Activated CD8-positive, alpha-beta T cell treated with anti-CD3 and anti-CD28 coated beads for 36 hours (primary cell): ENCODE measurements at places on chromosomes 3 and 15. TPM values are rescaled to one million over a fixed set of nuclear protein-coding genes. Genes with fewer than 3 reads are reported as not detected.

DNA sequence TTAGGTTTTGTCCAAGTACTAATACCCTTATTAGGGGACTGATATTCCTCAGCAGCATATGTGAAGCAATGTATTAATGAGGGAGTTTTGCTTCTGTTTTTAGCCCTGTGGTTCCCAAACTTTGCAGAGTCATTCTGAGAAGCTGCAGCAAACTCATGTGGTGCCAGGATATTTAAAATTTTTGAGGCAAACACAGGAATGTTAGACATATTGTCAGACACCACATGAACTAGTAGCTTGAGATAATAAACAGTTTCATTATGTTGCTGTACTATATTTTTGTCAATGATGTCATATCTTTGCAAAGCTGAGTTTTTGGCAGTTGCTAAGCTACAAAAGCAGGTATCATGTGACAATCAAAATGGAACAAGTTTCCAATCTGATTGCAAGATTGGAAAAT lies 36.6 kb downstream of the ATP6V1A start:
- no peak for DNase-seq

DNA sequence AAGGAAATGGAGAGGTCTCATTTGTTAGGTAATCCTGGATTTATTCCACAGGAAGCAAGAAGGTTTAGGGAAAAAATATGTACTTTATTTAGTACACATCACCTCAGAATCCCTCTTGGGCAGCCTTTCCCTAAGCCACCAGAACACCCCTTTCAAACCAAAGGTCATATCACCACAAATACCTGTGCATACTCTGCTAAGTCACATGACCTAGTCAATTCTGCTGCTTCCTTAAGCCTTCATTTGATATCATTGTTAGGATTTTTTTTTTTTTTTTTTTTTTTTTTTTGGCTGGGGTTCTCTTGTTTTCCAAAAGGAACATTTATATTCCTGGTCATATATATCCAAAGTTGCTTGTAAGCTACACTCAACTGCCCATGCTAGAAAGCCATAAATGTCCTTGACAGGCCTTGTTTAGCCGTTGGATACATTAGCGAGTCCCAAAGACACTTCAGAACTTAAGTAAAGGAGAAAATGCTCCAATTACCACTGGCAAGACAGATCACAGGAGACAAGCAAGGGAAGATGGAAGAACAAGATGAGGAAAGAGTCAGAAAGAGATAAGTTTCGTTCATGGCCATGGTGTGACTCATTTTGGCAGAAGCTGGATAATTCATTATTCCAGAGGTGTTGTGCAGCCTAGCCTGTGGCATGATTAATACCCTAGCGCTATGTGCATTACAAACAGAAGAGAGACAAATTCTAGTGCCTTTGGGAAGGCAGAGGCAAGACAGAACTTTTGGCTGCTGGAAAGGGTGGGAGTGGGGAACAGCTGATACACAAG lies 155.6 kb upstream of the SLC2A2 start:
- DNase-seq, result no peak

GRCh38 chr3:38952721-38953120 lies 99.0 kb downstream of the SCN11A start:
- DNase-seq, result no peak

WDR49 gene
- 0.29 TPM for total RNA-seq

DNA sequence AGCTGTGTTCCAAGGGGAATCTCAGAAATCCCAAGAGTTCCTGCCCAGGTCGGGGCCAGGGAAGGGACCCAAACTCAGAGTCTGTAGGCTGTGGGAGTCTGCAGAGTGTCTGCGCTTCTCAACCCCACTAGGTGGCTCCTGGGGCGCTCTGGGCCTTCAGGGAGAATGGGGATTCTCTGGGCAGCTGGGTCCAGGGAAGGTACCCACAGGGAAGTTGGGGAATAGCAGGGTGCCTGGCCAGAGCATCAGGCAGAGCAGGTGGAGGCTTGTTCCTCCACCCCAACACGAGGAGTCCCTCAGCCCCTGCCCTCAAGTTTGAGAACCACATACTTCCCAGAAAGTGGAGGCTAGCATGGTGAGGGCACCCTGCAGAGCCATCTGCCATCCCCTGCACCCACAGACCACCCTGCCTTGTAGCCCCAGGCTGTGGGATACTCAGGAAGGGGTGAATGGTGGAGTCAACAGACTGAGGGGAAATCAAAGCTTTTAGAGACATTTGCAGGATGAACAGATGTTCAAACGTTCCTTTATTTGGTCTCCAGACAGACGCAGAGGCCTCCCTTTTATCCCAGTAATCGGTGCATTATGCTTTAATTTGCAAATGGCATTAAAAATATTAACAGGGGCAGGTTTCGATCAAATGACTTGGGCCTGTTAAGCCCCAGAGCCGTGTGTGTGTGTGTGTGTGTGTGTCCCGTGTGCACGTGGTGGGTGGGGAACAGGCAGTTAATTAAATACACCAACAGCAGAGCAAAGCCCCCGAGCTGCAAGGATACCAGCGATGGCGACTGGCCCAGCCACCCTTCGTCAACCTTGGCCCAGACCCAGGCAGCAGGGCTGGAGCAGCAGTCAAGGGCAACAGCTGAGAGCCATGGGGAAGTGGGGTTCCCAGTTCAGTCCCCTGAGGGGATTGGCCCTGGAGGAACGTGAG lies 57.7 kb downstream of the DNAJB8 start:
- no peak for DNase-seq

DNA sequence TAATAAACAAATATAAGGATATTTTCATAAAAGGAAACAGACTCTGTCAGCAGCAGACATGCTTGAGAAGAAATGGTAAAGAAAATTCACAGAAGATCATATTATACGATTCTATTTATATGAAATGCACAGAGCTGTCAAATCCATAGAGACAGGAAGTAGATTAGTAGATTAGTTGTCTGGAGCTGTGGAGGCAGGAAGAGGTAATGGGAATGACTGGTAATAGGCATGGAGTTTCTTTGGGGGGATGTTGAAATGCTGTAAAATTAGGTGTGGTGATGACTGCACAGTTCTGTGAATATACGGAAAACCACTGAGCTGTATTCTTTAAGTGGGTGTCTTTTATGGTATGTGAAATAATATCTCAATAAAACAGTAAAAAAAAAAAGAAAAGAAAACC lies 35.3 kb downstream of the CEP152 start:
- DNase-seq, result no peak

LPCAT4 gene
- 56.9 TPM for total RNA-seq

GRCh38 chr15:69934607-69935006 lies 163.1 kb downstream of the TLE3 start:
- no peak for DNase-seq

CX3CR1 gene
- 0.88 TPM for total RNA-seq

GRCh38 chr15:70815604-70816003 lies 38.4 kb downstream of the LARP6 start:
- no peak for DNase-seq

DNA sequence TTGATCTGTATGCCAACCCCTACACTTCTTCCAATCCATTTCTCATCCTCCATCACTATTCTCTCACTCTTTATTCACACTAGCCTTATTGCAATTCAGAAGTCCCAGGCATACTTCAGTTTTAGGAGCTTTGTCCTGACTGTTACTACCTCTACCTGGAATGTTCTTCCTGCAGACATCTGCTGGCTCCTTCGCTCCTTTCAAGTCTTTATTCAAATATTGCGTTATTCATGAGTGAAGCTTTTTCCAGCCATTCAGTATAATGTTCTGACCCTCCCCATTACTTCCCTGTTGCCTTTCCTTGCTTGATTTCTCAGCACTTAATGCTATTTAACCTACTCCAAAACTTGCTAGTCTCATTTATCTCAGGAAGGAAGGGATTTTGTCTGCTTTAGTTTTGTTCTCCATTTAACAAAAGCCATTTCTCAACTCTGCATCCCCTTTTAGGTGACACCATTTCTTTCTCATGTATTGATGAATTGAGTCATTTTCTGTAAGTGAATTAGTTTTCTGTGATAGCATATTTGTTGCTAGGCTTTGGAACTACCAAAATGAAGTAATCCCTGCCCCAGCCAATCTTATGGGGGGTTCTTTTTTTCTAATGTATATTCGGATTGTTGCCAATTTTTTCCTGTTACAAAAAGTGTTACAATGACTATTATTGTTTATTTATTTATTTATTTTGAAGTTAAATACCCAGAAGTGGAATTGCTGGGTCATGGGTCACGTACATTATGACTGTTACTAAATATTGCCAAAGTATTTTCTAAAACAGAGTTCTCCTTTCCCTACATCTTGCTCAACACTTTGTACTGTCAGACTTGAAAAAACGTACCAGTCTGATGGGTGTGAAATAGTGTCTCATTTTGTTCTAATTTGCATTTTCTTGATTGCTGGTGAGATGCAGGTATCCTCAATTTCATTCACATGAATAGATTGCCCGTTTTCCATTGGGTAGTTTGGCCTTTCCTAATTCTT lies 9.4 kb downstream of the ATP11B start:
- DNase-seq, result no peak

DNA sequence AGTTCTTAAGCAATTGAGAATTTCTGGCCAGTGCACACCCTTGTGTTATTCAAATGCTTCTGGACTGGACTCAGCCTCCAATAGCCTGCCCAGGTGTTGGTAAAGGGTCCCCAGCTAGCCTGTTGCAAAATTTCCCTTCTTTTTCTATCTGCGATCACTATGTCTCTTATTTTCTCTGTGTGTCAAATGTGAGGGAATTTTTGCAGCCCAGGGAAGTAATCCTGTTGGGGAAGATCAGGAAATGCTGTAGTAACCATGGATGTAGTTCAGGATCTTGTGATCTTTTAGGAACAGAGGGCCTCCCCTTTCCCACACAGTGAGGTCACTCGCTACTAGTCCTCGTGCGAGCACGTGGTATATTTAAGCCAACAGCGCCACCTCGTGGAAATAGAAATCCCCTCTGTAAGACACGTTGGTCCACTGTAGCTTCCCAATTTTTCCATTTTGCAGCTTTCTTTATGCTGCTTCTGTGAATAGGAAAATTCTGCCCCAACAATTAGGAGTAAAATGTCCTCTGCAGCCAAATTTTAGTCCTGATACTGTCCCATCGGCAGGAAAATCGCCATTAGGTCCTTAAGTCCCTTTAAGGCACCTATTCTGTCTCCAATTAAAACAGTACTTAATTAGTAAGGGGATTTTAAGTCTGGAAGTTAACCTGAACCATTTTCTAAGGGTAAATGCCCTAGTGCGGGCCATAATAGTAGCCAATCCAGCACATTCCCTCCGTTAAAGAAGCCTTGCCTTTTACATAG lies 4.0 kb upstream of the SMCO1 start:
- DNase-seq, result peak; percentile 83

LRRC31 gene
- total RNA-seq, result not detected

GRCh38 chr15:41948490-41948889 lies 23.9 kb downstream of the EHD4 start:
- no peak for DNase-seq

GRCh38 chr3:40800343-40800742 lies 275.6 kb downstream of the ZNF621 start:
- DNase-seq, result no peak

GRCh38 chr15:44775953-44776352 lies 39.6 kb downstream of the TRIM69 start:
- DNase-seq, result no peak

DNA sequence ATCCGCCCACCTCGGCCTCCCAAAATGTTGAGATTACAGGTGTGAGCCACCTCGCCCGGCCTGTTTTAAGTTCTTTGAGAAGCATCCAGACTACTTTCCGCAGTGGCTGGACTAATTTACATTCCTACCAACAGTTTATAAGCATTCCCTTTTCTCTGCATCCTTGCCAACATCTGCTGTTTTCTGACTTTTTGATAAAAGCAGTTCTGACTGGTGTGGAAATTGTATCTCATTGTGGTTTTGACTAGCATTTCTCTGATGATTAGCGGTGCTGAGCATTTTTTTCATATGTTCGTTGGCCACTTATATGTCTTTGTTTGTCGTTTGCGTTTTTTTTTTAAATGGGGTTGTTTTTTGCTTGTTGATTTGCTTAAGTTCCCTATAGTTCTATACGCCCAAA lies 208.4 kb upstream of the DPPA4 start:
- DNase-seq, result no peak
